Stimulated activated CD4-positive, alpha-beta T cell treated with anti-CD3 and anti-CD28 coated beads, Interleukin-1b, Interleukin-23, amount 100 ng/mL, for 24 hours (primary cell): ENCODE measurements at places on chromosomes 3 and 15.

DNA sequence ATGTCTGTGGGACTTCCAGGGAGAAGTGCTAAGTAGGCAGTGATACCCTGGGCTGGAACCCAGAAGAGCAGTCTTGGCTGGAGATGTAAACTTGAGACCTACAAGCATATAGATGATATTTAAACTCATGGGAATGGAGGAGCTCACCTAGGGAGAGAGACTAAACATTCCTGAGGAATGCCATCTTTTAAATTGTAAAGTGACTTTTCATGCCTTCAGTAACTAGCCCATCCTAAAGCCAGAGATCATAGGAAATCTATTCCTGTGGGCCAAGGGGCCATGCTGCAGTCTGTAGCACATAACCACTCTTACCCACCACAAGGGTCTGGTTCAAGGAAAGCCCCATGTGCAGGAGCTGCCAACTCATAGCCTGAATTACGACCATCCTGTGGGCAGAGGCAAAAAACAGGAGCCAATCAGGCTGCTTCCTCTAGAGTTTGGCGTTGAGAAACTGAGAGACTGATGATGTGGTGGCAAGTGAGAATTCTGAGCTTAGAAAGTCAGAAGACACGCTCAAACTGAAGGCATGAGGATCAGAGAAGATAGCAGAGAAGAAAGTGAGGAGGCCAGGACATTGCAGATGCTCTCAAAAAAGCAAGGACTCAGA lies 37.5 kb downstream of the CTDSPL start:
- DNase-seq: no peak

DNA sequence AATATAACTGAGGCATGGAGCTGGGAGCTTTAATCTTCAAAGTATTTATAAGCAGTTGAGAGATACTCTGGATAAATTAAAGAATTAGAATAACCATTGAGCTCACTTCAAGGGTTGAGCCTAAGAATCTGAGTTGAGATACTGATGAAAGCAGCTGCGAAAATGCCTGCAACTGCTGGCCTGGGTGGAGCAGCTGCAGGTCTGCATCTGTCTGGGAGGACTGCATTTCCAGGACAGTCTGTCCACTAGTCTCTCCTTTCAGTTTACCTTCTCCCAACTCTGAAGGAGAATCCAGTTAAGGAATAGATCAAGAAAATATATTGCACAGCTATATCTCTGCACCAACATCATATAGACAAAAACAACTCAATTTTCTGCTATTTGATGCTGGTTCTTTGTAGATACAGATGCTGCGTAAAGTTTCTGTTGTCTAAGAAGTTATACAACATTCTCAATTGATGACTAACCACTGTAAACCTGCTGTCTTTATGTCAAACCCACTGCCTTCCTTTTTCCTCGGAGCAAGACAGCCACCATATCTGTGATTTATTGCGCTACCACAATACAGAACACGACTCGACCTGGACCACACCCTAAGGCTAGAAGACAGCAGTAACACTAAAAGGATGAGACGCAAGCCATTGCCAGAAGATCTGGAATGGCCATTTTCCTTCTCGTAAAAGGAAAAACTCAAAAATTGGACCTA lies 245.1 kb downstream of the MAGI1 start:
- no peak for DNase-seq

DNA sequence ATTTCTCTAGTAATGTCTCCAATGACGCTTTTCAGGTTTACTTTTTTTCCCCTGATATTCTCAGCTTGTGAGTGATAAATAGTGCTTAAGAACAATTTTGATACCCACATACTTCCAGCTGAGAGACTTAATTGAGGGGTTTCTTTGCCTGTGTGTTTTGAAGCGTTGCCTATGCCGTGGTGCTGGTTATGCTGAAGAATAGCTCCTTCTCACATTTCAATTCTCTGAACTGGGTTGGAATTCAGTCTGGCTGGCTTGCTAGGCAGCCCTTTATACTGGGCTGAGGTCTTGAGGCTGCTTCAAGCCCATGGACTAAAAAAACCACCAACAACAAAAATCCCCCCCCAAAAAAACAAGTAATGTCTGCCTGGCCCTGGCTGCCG lies 87.4 kb downstream of the CHST2 start:
- no peak for DNase-seq

- DNase-seq: no peak
Measured at GRCh38 chr15:64938192-64938591, 26.5 kb downstream of the ANKDD1A start.

GRCh38 chr3:19190126-19190525 lies 41.8 kb downstream of the KCNH8 start:
- DNase-seq: no peak

DNA sequence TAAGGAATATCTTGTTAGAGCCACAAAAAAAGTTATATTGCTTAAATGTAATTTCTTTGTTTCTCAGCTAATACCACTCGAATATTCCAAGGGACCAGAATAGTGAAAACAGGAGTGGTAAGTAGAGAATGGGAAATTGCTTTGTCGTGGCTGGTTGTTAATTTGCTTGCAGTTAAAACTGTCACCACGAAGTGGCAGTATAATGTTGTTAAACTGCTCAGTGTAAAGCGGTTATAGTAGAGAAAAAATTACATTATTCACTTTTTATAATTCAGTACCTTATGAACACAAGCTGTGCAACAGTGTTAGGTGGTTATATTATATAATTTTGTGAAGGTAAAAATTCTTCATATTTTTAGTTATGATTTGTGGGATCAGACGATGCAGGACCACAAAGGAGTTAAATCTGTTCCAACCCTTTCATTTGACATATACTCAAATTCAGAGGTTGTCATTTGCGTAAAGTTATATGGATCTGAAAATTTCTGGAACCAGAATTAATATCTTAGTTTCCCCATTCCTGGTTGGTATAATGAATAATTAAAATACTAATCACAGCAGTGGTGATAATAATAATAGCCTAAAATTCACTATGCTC lies 171.8 kb downstream of the FEZF2 start:
- DNase-seq: no peak

GRCh38 chr15:76470691-76471090 lies 134.1 kb downstream of the ISL2 start:
- DNase-seq: no peak

DNA sequence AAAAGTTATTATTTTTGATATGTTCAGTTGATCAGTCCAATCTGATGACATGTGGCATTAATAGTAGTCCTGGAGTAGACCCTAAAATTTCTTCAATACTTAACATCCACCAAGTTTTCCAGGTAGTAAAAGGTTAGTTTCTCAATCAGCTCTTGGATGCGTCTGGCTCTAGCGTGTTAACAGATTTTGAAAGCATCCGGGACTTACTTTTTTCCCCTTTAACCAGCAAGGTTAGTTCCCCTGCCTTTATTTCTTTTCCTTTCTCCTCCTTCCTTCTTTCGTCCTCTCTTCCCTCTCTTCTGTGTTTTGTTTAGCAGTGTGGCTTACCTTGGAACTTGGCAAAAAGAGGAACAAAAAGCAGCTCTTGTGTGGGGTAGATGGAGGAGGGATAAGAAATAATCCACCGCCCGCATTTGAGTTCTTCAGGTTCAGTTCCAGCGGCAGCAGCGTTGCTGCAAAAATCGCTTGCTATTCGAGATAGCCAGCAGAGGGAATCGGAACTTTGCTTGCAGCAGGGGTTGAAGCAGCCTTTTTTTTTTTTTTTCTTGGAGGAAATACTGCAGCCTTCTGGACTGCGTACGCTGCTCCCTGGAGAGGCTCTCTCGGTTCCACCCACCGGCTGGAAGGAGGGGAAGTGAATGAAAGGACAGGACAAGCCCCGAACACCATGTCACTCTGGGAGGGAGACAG lies at the start of gene RBMS3:
TSS of gene RBMS3 (plus strand) at position 668 of the 690 bp plus-strand sequence.
- DNase-seq: no peak

- DNase-seq: no peak
Measured at GRCh38 chr15:51108933-51109550, 14.3 kb upstream of the TNFAIP8L3 start.

- DNase-seq: no peak
Measured at GRCh38 chr3:182133752-182134151, 422.0 kb downstream of the SOX2 start.
